ENCODE measurements at places on chromosomes 5 and 9.
A peak's percentile ranks its signal among the peaks of the same experiment; 100 is the strongest.

DNA sequence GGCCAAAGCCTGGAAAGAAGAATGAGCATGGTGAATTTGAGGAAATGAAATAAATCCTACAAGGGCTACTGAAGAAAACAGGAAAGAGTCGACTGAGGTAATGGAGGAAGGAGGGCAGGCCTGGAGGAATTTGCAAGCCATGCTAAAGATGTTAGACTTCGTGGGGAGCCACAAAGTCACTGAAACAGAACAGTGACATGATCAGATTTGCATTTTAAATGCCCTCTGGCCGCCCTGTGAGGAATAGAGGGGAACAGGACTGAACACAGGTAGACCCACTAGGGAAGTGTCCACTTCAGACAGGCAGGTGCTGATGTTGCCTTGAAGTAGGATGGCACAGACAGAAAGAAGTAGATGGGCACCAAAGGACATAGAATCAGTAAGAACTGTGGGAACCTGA lies 42.8 kb upstream of the RLN1 start:
- DNase-seq, result no peak

GRCh38 chr9:79616013-79616412 lies 44.2 kb downstream of the TLE4 start:
- no peak for DNase-seq

DNA sequence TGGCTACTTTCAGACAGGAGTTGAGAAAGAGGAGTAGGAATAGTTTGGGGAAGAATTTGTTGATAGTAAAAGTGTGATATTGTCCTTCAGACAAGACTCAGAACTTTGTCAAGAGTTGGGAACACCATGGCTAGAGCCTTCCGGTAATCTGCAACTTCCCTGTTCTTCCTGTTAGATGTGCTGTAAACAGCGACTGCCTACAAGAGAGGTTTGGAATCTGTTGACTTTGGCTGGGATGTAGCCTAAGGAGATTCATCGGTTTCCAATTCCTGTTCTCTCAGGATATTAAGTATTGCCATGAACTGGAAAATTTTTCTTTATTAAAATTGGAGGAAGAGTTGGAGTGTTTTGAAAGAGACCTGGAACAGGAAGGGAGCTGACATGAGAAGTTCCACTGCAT lies 43.9 kb downstream of the ARHGAP26 start:
- no peak for DNase-seq

GRCh38 chr9:136051453-136051836 lies 43.6 kb downstream of the NACC2 start:
- DNase-seq, result no peak

DNA sequence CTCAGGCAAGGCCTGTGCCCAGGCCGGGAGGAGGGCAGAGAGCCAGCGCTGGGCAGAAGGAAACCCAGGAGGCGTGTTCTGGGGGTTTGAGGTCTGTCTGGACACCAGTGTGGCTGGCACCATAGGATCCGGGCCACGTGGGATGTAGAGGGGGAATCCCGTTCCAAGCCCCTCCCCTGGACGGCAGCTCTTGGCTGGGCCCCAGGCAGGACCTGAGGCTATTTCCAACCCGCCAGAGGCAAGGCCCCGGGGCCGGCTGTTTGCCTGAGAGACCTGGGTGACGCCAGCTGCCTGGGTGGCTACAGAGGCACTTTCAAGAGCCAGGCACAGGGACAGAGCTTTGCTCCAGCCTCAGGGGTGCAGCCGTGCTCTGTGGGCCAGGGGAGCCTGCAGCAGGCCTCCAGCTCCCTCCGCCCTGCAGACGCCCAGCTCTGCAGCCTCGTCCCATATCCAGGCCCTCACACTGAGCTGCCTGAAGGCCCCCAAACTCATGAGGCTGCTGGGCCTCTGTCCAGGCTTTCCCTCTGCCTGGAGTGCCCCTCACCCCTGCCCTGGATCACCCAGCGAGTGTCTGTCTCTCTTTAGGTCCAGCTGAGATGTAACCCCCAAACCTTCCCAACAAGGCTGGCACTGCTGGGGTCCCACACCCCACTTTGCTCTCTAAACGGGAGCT lies 56.6 kb upstream of the EGFL7 start:
- no peak for DNase-seq

DNA sequence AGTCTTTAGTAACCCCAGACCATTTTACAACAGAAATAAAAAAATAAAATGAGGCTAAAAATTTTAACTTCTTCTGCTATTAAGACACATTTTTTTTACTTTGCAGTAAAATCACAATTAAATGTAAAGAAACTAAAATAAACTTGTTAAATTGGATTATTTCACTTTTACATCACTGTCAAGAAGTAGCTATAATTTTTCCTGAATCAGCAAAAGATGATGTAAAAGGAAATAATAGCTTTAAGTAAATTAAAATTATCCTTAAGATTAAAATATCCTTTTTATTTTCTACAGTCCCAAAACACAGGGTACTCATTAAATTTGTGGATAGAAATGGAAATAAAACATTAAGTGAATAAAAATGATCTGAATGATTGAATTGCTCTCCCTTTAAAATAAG lies 44.5 kb downstream of the TMEM232 start:
- no peak for DNase-seq

DNA sequence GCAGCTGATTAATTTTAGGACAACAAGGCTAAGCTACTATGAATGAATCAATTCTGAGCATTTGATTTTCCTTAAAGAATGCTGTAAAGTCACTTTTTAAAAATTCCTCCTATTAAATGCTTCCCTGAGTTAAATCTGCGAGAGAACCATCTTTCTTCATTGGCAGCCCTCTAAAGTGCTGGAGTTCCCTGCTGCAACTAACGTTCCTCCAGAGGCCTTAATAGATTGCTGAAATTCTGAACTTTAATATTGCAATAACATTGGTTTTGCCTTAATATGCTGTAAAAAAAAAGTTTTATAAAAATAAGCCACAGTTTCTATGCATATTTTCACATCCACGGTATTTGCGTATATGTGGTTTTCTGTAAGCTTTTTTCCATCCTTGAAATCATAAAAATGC lies 298.0 kb upstream of the PIK3R1 start:
- DNase-seq, result no peak

- DNase-seq, result no peak
Observed at GRCh38 chr5:138514021-138514420, 29.0 kb downstream of the ETF1 start.

DNA sequence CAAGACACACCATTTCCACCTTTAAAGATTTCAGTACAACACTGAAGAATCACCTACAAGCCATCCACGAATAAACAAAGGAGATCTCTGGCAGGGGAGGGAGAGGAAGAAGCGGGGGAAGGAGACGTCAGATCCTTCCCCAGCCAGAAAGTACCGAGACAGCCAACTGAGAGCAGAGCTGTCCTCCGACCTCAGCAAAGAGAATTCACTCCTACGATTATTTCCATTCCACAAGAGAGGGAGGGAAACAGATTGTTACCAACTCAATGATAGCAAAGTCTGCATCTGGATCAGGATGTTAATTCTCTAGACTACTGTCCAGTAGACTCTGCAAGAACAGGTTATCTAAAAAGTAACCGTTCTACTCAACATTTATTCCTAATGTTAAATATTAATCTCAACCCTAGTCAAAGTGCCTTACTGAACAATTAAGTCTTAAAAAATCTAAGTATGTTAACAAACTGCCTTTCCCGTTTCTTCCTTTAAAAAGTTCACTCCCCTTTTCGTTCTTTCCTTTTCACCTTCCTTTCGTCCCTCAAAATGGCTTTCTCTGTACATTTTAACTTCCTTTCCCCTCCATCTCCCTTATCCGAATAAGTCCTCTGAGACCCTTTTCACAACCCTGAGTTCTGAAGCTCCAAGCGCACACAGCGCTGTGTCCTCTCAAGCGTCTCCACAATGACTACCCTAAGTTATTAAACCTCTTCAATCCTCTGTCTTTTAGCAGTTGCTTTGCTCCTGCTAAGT lies 1.4 kb downstream of the CHD1 start:
- no peak for DNase-seq

DNA sequence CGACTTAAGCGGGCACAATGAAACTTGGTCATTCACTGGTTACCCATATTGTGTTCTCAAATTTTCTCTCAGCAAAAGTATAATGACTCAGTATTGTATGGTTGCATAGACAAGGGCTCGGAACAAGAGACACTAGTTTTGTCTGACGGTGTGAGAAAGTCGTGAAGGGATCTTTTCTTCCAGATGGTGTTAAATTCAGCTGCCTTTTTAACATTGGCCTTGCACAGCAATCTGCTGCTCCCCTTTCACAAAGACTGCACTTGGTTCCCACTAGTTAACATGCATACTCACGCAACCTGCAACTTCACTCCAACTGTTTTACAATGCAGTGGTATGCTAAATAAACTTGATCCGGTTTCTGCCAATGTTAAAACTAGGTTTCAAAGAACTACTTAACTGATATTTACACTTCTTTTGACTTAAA lies 219.2 kb downstream of the MEF2C start:
- no peak for DNase-seq

DNA sequence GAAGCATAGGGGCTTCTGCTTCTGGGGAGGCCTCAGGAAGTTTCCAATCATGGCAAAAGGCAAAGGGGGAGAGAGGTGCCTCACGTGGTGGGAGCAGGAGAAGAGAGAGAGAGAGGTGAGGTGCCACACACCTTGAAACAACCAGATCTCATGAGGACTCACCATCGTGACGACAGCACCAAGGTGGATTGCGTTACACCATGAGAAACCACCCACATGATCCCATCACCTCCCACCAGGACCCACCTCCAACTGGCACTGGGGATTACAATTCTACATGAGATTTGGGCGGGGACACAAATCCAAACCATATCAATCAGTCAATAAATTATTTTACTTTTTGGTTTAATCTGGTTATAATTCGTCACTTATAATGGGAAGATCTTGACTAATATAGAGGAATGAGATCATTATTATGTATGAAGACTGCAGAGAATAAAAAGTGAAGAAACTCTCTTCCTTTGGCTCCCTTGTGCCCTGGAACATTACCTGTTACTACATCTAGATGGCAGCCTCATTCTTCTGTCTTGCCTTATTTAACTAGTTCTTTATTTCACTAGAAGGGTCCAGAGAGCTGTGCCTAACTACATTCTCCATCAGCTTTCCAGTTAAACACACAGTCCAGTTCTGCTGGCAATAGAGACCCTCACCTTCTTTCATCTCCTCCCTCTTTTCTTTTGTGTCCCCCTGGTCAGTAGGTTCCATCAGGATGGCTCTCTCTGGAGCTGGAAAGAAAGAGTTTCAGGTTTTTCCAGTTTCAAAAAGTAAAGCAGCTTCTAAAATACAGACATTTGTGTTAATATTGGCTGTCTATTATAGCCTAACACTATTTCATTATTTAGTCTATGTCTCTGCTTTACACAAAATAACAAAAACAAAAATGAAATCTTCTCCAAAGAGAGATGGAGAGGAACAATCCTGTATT lies 21.7 kb upstream of the SPINK7 start:
- DNase-seq, result no peak

DNA sequence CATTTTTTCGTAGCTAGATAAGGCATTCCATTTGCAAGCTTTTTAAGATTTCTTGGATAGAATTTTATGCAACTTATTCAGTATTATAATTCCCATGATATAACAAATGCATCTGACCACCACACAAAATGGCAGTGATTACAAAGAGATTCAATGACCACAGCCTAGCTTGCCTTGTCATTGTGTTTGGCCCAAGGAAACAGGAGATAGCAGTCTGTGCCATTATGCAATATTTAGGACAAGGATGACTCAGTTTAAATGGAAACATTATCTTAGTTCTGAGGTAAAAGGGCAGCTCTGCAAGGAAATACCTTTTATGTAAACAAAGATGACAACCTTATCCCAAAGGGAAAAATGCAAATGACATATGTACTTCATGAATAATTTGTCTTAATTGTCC lies 89.8 kb downstream of the NUDT12 start:
- no peak for DNase-seq

DNA sequence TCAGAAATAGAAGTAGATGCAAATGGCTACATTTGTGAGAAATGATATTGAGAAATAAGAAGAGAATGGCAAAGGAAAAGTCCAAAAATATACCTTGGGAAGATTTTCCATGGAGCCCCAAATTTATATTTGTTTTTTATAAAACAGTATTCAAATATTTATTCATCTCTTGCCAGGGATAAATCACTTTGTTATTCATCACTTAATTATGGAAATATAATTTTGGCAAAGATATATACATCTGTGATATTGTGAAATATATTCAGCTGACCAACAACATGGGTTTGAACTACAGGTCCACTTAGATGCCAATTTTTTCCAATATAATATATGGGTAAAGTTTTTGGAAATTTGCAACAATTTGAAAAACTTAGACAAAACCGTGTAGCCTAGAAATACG lies 19.7 kb upstream of the RAPGEF6 start:
- DNase-seq, result no peak

GRCh38 chr9:17081351-17081750 lies 53.5 kb upstream of the CNTLN start:
- DNase-seq, result no peak

DNA sequence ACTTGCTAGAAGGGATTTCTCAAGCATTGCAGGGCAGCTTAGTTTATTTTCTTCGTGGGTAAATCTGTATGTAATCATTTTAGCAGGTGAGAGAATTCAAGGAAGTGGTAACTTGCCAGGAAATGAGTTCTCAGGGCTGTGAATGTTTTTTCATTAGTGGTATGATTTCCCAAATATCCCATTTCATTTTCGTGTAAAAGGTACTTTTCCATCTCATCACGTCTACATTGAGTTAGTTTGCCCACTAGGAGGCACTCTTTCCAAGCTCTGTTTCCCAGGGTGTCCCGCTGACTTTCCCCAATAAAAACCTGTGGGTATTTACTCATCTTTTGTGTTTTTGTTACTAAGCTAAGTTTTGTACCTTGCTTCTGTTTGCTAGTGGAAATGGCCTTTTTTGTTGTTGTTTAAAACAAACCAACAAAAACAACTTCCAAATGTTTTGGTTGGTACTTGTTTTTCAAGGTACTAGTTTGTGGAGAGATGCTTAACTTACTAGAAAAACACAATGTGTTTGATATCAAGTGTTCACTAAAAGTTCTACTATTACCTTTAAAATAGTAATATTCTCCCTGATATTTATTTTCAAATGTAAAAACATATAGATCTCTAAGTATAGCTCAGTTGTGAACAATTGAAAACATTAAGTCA lies 373.6 kb downstream of the ADGRV1 start:
- no peak for DNase-seq

DNA sequence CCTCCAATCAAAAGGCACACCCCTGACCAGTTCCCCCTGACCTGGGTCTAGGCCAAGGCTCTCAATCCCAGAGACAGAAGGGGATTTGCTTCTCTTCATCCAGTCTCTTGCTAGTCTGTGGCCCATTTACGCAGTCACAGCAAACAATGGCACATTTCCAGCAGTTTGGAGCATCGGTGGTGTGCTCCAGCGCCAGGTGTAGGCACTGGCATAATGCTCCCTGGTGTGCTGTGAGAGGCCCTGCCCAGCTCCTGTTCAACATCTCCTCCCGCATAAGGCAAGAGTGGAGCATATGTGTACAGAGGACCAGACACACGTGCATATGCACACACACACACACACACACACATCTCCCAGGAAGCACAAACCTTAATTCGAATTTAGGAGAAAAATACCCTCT lies 79.5 kb upstream of the ERCC6L2 start:
- DNase-seq, result peak; percentile 61

GRCh38 chr5:101435768-101436167 lies 532.7 kb upstream of the ST8SIA4 start:
- no peak for DNase-seq

All from DMS79 (cell line).